ENCODE measurements at places on chromosomes 4 and X. TPM values are rescaled to one million over a fixed set of nuclear protein-coding genes. Genes with fewer than 3 reads are reported as not detected.

- H3K36me3 ChIP-seq = no peaks in the 10 kb centered on the region
- H3K4me3 ChIP-seq = no peak within 1 kb of the TSS
- no peaks in the 10 kb centered on the region for H3K27me3 ChIP-seq
- no peaks in the 10 kb centered on the region for H3K4me1 ChIP-seq
Observed at GRCh38 chr4:87608229-87608628, at the start of gene DSPP. Gene DSPP, plus strand, starts transcription at chr4:87608529. Its CDS starts 2,380 bp downstream, at chr4:87610909.

DNA sequence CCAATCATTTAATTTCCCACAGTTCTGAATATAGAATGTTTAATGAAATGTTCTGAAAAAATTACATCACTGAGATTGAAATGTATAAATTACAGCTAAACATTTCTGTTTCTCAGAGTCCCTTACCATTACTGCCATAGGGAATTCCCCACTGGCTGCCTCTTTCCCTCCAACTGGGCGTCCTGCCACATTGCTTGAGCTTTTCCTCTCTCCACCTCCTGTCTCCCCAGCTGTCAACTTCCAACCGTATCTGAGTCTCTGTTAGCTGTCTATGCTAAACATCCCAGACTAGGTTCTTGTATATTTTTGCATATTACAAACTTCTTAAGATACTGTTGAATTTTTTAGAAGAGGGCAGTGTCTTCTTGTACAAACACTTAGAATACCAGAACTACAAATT, 407.3 kb upstream of the SLIT2 start:
- H3K36me3 ChIP-seq = no peaks in the 10 kb centered on the region
- no peaks in the 10 kb centered on the region for H3K27me3 ChIP-seq
- no peak overlapping the region for H3K27ac ChIP-seq
- H3K4me1 ChIP-seq = no peaks in the 10 kb centered on the region
- H3K4me3 ChIP-seq = no peak overlapping the region

- H3K27me3 ChIP-seq = no peaks in the 10 kb centered on the region
- DNase-seq = peak; percentile 15
- H3K36me3 ChIP-seq = no peaks in the 10 kb centered on the region
- H3K4me3 ChIP-seq = no peak overlapping the region
- no peaks in the 10 kb centered on the region for H3K4me1 ChIP-seq
Observed at GRCh38 chr4:40763228-40763716, 13.5 kb downstream of the NSUN7 start.

GRCh38 chr4:147633113-147633512, 15.9 kb downstream of the TMEM184C start:
- H3K4me3 ChIP-seq = no peak overlapping the region
- H3K4me1 ChIP-seq = no peaks in the 10 kb centered on the region
- H3K27ac ChIP-seq = no peak overlapping the region
- H3K27me3 ChIP-seq = no peaks in the 10 kb centered on the region

DNA sequence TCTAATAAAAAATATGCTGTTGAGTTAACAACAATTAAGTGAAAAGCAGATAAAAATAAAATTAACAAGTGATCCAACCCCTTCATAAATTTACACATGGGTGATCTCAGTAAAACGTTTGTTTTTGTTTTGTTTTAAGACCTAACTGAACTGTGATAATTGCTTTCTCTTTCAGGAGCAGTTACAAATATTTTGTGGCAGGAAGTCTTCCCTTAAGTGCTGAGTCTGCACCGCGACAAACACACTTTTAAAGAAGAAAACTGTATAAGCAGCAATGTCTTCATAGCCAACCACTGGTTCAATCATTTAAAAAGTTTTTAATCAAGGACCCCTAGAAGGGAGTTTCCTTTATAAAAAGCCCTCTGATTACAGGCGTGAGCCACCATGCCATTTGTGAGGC, 53.7 kb upstream of the NFKB1 start:
- H3K27me3 ChIP-seq = no peaks in the 10 kb centered on the region
- no peak overlapping the region for H3K4me3 ChIP-seq
- no peak overlapping the region for H3K27ac ChIP-seq
- H3K4me1 ChIP-seq = no peaks in the 10 kb centered on the region

DNA sequence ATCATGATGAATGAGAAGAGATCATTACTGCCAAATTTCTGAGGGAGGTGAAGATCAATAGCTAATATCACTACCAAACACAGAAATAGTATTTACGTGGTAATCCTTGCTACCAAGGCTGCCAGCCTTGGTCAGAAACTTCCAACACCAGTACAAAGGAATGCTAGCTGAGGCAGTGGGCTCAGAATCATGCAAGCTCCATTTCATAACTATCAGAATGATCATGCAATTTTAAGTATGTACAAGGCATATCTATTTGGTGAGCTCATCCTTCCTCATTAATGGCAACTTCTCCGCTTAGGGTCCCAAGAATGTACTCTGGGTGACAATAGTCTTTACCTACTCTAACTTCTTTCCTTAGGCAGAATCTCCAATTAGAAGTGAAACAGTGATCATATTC, 135.0 kb downstream of the GPC3 start:
- H3K36me3 ChIP-seq = no peaks in the 10 kb centered on the region
- H3K27ac ChIP-seq = no peak overlapping the region
- no peak overlapping the region for H3K4me3 ChIP-seq
- no peak for DNase-seq
- H3K27me3 ChIP-seq = no peaks in the 10 kb centered on the region

DNA sequence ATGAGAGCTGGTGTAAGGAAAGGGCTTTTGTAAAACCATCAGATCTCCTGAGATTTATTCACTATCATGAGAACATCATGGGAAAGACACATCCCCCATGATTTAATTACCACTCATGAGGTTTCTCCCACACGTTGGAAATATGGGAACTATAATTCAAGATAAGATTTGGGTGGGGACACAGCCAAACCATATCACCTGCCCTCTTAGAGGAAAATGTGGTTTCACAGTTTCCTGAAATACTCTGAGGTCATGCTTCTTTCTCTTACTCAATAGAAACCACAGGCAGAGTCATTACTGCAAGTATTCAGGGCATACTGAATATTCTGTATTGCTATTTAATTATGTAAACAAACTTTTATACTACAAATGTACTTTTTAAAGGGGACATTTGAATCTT, 1453.3 kb downstream of the PCDH18 start:
- H3K27me3 ChIP-seq = no peaks in the 10 kb centered on the region
- H3K4me3 ChIP-seq = no peak overlapping the region
- H3K27ac ChIP-seq = no peak overlapping the region
- DNase-seq = no peak
- H3K36me3 ChIP-seq = no peaks in the 10 kb centered on the region
- H3K4me1 ChIP-seq = no peaks in the 10 kb centered on the region

DNA sequence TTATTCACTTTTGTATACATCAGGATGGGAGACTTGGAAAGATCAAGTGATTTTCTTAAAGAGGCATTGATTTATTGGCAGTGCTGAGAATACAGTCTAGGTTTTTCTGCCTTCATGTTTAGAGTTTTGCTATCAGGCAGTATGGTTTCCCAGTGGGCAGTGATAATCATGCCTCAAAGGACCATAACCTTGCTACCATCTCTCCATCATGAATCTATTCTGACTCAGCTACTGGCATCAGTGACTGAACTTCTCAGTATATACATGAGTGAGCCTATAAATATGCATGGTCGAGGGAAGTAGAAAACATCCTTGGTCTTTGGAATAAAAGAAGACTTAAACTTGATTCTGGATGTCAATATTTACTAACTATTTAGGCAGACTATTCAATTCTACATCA, 562.0 kb upstream of the AADAT start:
- no peak overlapping the region for H3K27ac ChIP-seq
- no peaks in the 10 kb centered on the region for H3K36me3 ChIP-seq
- no peaks in the 10 kb centered on the region for H3K4me1 ChIP-seq

The CXCL3 gene
- 1.9 TPM for total RNA-seq

The SOWAHD gene
- 1.1 TPM for total RNA-seq

The NOP14 gene
- 67.3 TPM for total RNA-seq

The ZMYM3 gene
- total RNA-seq = 32.9 TPM

All from HCT116 (cell line).